ENCODE measurements at places on chromosomes 2 and 18.

GRCh38 chr2:239750929-239751678 lies 274.0 kb downstream of the NDUFA10 start:
- no peak for DNase-seq

- DNase-seq: no peak
Observed at GRCh38 chr18:24582771-24583170, 122.3 kb downstream of the HRH4 start.

DNA sequence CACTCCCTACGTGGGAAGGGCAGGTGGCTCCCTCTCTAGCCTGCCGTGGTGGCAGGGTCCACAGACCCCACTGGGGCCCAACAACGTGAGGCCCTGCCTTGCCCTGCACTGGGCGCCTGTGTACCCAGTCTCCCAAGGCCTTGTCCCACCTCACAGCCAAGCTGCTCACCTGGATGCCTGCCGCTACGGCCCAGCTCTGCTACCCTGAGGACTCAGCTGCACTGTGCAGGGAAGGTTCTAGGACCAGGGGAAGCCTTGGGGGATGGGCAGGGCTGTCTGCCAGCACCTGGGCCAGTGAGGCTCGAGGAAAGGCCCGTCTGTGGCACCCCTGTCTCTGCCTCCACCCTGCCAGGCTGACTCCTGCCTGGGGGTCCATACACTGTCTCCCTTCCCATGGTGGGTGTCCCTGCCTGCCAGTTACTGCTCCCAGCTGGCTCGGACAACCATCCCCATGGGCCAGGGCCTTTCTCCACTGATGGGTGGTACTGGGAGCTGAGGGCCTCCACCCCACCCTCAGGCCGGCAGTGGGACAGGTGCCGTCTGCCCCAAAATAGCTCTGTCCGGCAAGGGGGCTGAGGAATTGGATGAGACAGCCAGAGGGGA lies 33.2 kb downstream of the HS6ST1 start:
- DNase-seq: no peak

GRCh38 chr18:808086-808485 lies 4.0 kb downstream of the YES1 start:
- DNase-seq: no peak
